ENCODE measurements at places on chromosomes 3 and 15. TPM values are rescaled to one million over a fixed set of nuclear protein-coding genes. Genes with fewer than 3 reads are reported as not detected.

The OR5K1 gene
- not detected for polyA plus RNA-seq

The SH2D7 gene
- polyA plus RNA-seq = 0.12 TPM

The FGF7 gene
- polyA plus RNA-seq = 24.1 TPM

The HRG gene
- polyA plus RNA-seq = 0.18 TPM

The FMN1 gene
- 1.6 TPM for polyA plus RNA-seq

The PLA2G4E gene
- 1.8 TPM for polyA plus RNA-seq

The PTPRG gene
- 29.4 TPM for polyA plus RNA-seq

The GPR160 gene
- 1.8 TPM for polyA plus RNA-seq

The RPUSD3 gene
- polyA plus RNA-seq = 31.2 TPM

The NPAP1 gene
- polyA plus RNA-seq = not detected

The SNURF gene
- polyA plus RNA-seq = 15.0 TPM

The EIF3J gene
- polyA plus RNA-seq = 82.0 TPM

DNA sequence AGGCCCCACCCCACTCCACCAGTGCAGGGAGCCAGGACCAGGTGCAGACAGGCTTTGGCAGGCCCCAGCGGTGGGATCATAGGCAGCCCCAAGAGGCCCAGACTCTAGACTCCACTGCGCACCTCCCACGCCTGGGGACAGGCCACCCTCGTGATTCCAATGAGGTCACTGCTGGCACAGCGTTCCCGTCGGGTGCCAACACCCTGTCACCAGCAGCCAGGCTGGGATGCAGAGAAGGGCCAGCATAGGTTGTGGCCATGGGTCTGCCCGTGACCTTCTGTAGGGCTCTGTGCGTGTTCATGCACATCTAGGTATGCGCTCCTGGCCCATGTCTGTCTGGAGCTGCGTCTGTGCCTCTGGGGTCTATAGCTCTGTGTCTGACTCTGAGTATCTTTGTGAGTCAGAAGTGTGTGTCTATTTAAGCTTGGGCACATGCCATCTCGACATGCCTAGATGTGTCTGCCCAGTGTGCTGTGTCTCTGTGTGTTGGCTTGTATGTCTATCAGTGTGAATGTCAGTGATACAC is 13.0 kb downstream of the VIPR1 start:
- DNase-seq = no peak

DNA sequence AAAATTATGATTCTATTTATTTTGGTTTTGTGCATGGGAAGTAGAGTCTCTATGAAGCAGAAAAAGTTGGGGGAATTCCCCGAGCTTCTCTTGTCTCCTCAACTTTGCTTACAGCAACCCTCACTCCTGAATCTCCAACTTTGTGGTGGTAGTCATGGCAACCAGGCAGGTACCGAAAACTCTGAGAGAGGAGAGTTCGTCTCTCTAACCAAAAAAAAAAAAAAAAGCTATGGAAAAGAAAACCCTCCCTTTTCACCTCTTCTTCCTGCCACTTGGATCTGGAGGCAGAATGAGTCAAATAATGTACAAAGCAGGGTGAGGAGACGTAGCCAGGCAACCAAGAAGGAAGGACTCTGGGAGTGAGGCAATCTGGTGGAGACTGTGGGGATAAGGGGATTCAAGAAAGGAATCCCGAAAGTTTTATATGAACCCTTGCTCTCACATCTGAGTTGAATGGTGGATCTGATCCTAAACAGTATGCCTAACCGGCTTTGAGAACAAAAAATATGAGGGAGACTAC is 108.1 kb downstream of the PLOD2 start:
- DNase-seq = no peak

DNA sequence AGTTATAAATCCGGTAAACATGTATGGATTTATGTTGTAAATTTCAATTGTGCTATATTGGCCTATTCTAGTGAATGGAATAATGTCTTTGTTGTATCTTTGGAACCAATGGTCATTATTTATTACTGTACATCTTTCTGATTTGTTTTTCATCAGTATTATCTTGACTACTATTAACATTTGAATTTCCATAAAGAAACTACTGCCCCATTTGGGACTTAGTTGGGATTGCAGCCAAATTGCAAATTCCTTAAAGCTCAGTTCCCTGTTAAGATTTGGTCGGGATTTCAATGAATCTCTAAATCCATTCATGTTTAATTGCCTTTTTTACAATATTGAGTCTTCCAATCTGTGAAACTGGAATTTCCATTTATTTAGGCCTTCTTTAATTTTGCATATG is 822.4 kb upstream of the CADM2 start:
- DNase-seq = no peak

- no peak for DNase-seq
These were observed 106.0 kb upstream of the NUDT16 start for GRCh38 chr3:131275556-131275955.

GRCh38 chr3:137330246-137330645 is 372.5 kb downstream of the IL20RB start:
- DNase-seq = no peak

DNA sequence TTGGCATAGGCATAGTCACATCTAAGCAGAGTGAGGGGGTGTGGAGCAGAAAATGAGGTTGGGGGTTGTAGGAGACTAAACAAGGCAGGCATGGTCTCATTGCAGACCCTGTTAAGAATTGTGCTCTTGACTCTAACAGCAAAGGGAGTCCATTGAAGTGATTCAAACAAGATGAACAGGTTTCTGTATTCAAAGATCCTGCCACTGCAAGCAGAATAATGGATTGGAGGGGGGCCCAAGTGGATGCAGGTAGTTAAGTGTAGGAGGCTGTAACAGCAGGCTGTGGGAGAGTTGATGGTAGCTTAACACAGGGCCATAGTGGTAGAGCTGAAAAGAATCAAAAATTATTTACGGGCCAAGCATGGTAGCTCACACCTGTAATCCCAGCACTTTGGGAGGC is 34.4 kb downstream of the CASR start:
- DNase-seq = no peak

GRCh38 chr15:31275331-31276262 is 51.0 kb upstream of the KLF13 start:
- no peak for DNase-seq

DNA sequence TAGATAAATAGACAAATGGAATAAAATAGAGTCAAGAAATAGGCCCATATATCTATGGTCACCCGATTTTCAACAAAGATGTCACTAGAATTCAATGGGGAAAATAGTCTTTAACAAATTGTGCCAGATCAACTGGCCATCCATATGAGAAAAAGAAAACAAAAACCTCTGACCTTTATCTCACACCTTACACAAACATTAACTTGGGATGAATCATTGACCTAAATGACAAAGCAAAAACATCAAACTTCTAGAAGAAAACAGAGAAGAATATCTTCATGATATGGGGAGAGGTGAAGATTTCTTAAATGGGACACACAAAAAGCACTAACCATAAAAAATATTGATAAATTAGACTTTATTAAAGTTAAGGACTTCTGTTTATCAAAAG is 31.9 kb downstream of the ITGA11 start:
- no peak for DNase-seq

DNA sequence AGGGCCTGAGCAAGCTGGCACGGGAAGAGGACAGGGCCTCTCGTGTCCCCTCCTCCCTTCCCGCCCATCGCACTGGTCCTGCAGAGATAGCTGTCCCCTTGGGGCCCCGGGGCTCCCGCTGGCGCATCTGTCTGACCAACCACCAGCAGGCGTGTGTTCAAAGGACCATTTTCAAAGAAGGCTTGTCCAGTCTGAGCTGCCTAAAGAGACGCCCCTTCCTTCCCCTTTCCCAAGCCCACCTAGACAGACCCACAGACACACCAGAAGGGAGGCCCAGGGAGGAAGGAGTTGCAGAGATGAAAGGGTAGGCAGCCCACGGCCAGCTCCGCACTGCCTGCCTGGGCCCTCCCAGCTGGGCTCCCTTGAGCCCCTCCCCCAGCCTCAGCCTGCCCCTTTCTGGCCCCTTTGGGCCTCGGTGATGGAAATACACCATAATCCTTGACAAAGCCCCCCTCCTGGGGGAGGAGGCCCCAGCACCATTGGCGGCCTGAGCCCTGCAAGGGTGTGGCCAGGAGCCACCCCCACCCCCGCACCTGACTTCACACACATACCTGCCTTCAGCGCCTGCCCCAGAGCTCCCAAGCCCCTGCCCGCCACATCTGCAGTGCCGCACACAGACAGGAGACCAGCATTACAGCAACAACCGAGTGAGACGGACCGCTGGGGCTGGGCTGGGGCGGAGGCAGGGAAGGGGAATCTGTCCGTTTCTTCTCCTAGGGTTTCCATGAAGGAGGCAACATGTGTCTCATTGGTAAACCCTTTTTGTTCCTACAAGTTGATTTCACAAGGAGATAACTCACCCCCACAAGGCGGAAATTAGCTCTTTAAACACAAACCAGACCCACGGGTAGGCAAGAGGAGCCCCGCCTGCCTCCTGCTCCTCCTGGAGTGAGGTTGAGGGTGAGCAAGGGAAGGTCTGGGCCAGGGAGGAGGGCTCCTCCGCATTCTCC is at the start of gene STRA6:
TSS of gene STRA6 (minus strand) at position 336 of the 950 bp plus-strand sequence. CDS start 520 bp downstream, outside the sequence.
- DNase-seq = no peak

GRCh38 chr3:127663151-127663550 is 9.6 kb upstream of the ABTB1 start:
- DNase-seq = no peak

GRCh38 chr3:149398296-149398695 is 20.8 kb upstream of the TM4SF1 start:
- DNase-seq = no peak

GRCh38 chr3:127784865-127785710 is 37.2 kb downstream of the MGLL start:
- no peak for DNase-seq

GRCh38 chr15:42623951-42624350 is 48.5 kb downstream of the STARD9 start:
- DNase-seq = no peak

- DNase-seq = no peak
These were observed 187.8 kb downstream of the SHQ1 start for GRCh38 chr3:72660270-72661114.

DNA sequence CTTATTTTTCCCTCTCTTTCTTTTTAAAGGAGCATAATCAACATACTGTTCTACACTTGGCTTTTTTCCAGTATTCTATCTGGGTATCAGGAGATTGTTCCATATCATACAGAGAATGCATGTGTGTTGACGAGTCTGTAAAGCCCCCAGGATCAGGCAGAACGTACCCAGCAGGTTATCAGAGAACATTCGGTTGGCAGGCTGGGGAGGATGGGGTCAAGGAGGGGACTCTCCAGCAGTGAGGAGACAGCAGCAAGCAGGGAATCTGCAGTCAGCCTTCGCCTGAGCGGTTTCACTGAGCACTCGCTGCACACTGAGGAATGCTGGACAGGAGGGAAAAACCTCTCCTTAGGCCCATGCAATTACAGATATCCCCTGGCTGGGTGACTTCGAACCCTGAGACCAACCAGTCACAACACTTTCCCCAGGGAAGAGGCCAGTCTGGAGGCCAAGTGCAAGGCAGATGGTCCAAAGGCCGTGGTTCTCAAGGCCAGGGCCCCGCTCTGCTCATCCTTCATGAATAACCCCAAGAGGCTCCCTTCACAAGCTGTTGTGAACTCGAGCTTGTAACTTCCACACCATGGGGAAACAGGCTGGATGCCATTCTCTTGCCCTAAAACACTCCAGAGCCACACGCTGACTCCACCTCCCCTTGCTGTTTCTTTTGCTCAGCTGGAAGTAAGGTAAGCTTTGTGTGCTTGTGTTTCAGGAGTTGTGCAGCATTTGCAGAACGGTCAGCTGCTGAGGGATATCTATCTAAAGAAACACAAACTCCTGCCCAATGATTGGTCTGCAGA is 60.1 kb downstream of the PXYLP1 start:
- no peak for DNase-seq

DNA sequence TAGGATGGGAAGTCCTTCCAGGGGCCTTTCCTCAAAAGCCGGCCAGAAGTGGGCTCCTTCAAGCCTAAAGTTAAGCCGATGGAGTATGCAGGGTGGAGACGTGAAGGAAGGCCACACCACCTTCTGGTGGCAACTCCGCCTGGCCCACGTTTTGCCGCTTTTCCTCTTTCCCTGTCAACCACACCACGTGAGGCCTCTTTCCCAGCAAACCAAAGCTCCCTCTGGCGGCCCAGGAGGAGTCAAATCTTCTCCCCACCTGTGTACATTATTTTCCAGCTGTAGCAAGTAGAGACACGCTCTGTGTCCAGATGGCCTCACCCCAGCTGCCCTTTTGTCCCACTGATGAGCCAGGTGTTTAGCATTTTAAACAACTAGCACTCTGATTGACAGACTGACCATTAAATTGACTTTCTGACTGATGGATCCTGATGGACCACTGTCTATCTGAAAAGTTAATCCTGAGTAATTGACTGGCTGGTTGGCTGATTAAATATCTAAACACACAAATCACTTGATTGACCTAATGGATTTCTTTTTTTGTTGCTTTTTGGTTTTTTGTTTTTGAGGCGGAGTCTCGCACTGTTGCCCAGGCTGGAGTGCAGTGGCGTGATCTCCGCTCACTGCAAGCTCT is 59.6 kb upstream of the ZBTB38 start:
- no peak for DNase-seq

DNA sequence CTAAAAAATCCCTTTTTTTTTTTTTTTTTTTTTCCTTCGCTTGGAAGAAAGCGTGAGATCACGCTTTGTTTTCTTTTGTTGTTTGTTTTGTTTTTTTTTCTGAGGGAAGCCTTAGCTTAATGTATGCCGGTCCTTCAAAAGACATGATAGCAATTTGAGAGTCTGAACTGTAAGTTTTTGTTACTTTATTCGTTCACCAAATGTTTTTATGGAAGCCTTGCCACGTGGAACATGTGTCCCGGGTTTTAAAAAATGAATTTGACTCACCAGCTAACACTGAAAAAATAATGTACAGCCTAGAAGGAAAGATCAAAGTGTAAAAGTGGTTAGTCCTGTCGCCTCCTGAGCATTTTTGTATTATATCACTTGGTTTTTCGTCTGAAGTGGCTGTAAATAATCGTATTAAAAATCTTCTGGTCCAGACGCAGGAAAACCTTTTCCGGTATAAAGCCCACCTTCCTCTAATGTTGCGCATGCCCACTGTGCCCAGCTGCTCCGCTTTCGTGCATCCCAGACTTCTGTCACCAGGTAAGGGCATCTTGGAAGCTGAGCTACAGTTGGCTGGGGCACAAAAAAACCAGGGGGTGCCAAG is 795 bp upstream of the MYNN start:
- peak; percentile 87 for DNase-seq

- DNase-seq = no peak
These were observed 176.1 kb downstream of the TBC1D2B start for GRCh38 chr15:77901251-77901881.

DNA sequence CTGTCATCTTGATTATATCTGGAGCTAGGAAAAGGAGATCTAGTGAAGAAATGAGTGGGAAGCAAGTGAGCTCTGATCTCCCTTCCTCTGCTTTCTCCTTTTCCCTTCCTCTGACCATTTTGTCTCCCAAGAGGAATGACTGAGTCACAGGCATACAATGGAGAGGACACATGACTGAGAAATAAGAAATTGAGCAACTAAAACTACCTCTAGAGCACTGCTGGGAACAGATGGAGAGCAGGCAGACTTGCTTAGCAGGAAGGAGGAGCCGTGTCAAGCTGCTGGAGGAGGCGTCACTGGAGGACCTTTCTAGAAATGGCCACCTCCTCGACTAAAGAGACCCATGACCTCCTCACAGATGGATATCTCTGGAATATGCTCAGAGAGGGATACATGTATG is 66.9 kb upstream of the MYO5C start:
- DNase-seq = no peak
